ENCODE measurements at places on chromosomes 11 and 22.

DNA sequence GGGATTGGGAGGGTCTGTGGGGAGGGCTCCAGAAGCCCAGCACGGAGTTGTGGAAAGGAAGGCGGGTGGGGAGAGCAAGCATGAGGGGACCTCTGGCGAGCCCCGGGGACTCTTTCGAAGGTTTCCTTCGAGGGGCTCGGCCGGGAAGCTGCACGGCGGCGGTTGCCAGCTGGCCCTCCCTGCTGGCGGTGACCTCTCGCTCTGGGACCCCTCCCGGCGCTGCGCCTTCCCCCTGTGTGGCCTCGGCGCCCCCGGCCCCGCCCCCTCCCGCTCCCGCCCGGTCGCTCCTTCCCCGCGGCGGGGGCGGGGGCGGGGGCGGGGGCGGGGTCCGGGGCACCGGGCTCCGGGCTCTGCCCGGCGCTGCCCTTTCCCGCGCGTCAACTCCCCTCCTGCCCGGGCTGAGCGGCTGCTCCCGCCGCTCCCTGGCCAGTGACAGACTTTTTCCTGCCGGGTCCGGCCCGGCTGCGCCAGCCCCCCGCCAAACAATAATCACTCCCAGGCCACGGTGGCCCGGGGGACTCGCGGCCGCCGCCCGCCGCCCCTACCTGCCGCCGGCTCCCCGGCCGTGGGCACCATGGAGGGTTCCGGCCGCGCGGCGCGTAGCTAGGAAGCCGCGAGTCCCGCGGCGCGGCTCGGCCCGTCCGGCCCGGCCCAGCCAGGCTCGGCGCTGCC is 941 bp downstream of the CLCF1 start:
- DNase-seq = no peak

DNA sequence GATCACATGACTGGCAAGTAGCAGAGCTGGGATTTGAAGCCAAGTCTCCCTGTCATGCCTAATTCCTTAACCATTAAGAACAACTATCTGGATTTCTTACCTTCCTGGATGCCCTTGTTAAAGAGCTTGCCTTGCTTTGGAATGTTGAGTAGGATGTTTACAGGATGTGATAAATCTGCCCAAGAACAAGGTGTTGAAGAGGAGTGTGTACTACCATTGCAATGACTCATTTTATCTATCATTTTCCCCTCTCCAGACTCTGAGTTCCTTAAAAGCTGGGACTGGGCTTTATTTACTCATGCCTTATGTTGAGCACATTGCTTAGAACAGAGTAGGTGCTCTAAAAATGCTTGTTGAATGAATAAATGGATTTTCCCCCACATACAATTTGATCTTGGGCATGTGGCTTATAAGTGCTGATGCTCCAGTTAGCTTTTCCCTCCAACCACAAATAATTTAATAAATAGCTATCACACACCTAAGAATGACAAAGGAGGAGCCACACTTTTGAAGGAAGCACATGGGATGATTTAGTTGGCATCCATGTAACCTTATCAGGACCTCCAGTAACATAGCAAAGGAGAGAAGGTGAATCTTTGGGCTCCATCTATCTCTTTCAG is 268.6 kb upstream of the SESN3 start:
- no peak for DNase-seq

DNA sequence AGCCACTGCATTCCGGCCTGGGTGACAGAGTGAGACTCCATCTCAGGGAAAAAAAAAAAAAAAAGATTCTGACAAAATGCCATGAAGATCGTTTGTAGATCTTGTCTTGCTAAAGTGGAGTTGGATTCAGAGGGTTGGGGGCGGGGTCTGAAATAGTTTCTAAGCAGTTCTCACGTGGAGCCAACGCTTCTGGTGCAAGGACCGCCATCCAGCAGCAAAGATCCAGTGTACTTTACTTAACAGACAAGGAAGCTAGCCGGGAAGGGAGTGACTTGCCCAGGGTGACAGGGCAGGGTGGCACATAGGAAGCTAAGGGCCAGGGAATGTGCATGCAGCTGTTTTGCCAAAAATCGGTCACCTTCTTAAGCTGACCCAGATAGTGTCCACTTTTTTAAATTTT is 27.4 kb downstream of the APOL1 start:
- no peak for DNase-seq

DNA sequence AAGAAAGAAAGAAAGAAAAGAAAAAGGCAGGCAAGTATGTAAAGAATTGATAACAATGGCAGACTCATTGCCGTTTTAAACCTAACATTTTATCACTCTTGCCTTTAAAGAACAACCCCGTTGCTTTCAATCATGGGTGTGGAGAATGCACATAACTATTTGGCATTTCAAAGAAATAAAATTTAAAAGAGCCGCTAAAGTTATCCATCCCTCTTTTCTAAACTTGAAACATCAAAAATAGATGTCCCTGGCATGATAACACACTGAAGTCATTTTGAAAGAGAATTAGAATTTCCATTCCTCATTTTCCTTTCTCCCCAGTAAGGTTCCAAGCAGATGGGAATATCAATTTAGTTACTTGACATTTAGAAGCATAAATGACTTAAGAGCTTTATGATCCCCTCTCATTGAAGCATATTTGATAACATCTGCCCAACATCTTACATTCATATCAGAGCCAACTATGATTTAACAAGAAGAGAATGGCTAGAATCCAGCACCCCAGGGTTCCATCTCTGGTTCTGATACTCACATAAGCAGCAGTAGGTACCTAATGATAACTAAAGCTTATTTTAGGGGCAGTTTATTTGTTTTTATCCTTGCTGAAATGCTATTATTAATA is 529.6 kb upstream of the LRRC4C start:
- no peak for DNase-seq

- no peak for DNase-seq
These were observed 100.8 kb downstream of the KIAA1671 start for GRCh38 chr22:25053153-25053805.

DNA sequence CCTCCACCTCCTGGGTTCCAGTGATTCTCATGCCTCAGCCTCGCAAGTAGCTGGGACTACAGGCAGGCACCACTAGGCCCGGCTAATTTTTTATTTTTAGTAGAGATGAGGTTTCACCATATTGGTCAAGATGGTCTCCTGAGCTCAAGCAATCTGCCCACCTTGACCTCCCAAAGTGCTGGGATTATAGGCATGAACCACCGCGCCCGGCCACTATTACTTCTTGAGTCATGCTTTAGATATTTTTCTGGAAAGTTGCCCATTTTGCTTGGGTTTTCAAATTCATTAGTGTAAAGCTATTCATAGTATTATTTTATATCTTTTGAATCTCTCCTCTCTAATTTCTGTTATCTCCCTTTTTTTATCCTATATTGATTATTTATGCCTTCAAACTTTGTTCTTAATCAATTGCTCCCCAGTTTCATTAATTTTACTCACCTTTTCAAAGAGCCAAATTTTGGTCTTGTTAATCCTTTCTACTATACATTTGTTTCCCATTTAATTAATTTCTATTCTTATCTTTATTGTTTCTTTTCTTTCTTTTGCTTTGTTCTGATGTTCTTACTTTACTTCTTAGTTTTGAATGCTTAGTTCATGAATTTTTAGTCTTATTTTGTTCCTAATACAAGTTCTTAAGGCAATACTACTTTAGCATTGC is 10.3 kb upstream of the RAC2 start:
- no peak for DNase-seq

- no peak for DNase-seq
These were observed 5.0 kb downstream of the UQCR10 start for GRCh38 chr22:29772170-29772641.

GRCh38 chr11:131849485-131849884 is 479.1 kb downstream of the NTM start:
- no peak for DNase-seq

GRCh38 chr22:26786398-26786797 is 129.0 kb downstream of the MIAT start:
- no peak for DNase-seq

- DNase-seq = no peak
These were observed 242.0 kb upstream of the SYN3 start for GRCh38 chr22:33300165-33300564.

- DNase-seq = no peak
These were observed 7.3 kb downstream of the UBE2L6 start for GRCh38 chr11:57560146-57560545.

DNA sequence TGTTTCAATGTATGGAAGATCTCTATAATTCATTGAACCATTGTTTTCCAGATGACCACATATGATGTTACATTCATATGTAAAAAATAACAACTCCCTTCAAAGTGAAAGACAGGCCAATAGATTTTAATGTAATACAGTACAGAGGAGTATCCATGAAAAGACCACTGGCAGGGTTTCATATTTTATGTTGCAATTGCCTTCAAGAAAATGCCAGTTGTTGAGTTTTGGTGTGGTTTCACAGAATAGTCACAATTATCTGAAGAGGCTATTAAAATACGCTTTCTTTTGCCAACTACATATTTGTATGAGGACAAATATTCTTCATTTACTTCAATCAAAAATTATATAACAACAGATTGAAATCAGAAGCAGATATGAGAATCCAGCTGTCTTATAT is 14.3 kb downstream of the AMOTL1 start:
- no peak for DNase-seq

GRCh38 chr22:20198557-20199319 is 47.9 kb upstream of the CCDC188 start:
- DNase-seq = no peak

DNA sequence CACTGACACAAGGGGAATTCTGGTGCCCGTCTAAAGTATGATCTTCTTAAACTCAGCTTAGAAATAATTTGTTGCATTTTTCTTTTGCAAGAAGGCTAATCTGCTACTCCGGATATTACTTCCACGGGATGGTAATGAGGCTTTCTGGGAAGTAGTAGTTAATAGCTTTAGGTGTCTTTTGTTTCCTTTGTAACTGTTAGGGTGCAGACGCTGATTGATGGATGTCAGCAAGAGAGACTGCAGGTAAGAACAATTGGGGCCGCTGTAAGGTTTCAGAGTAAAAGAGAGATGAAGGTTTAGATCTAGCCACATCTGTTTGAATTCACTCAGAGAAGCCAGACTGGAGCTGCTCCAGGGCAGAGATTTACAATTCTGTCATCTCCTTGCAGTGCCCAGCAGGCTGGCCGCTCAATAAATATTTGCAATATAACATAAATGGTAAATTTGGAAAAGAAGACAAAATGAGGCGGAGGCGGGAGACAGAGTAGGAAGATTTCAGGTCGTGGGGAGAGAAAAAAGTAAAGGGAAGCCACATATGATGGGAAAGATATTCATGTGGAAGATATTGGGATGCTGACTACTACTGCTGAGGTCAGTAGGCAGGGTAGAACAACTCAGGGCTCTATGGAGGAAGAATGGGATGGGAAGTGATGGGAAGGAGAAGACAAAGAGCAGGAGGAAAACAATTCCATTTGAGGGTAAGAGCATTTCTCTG is 320.5 kb downstream of the AASDHPPT start:
- no peak for DNase-seq

- DNase-seq = no peak
These were observed 245.0 kb downstream of the CSNK2A3 start for GRCh38 chr11:11108026-11108425.

DNA sequence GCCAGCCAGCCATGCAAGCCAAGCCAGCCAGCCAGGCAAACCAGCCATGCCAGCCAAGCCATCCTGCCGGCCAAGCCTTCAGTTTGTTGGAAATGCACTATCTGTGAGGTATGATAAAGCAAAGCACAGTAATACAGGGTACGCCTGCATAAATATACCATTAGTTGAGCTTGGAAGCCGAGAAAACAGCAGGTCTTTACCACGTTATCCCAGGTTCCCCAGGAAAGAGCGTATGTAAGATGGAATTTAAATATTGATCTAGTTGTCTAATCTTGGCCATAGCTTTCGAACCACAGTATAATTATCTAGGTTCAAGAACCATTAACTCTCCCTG is 24.2 kb downstream of the CCT8L2 start:
- DNase-seq = no peak

DNA sequence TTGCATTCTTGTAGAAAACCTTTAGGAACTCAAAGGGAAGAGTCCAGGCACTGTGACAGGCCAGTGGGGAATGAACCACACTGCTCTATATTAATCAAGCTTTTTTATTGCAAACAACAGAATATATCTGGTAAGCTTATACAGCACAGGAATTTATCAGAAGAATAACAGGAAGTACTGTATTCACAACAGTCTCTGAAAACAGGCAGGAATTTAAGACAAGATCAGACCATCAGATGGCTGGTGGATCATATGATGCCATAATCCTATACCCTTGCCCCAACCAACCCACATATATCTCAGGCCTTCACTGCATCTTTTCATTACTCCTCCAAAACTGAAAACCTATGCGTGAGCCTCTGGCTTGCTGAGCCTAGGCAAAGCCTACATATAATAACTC is 1.0 kb upstream of the HTATIP2 start:
- no peak for DNase-seq

DNA sequence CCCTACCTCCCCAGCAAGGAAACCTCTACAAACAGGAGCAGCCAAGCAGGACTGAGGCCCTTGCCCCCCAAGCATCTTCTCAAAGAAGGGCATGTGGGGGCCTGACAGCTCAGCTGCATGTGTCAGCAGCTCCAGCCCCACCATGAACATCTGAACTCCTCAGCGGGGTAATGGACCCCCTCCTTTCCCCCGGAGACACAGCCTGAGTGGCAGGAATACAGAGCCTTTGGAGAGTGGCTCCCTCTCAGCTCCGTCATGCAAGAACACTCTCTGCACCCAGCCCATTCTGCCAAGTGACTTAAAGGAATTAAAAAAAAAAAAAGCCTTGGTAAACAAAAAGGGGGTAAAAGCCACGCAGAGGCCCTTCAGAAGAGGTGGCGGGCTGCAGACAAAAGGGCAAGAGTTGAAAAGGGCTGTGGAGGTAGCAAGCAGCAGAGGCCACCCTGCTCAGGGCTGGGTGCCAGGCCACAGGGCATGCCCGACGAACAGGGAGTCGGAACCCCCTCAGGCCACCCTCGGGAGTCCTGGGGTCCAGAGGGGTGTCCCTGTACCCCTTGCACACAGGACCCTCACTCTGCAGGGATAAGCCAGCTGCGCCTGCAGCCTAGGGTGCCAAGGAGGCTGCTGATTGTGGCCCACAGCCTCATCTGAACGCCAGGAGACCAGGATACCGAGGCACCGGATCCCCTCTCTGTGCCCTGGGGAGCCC is 62.5 kb downstream of the MACROD1 start:
- DNase-seq = no peak

- no peak for DNase-seq
These were observed 56.3 kb upstream of the TNRC6B start for GRCh38 chr22:40121461-40121860.

DNA sequence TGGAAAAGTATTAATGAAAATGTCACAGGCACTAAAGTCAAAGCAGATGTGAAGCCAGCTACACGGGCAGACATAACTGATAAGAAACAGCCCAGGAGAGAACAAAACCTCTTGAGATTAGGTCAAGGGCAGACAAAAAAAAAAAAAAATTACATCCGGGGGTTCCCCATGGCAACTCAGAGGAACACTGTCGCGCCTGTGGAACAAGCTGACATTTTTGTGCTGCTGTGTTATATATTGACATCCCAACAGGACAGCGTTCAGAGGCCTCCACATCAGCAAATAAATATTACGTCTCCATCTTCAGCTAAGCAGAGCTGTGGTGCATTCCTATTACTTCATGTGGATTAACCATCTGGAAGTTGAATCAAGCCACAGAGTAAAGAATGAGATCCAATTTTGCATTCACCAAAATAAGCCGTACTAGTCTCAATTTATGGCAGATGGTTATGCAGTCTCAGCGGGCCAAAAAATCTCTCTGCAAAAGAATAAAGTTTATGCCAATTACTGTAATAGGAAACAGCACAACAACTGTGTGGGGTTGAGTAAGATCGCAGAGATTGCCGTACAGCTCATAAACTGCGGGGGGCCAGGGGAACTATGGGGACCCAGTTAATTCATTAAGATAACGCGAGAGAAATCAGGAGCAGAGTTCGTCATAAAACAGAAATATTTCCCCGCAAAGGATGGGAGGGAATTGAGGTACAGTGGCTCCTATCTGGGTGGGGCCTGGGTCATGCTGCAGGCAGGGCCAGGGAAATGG is 41.3 kb upstream of the MN1 start:
- peak; percentile 26 for DNase-seq

- peak; percentile 24 for DNase-seq
These were observed 9.0 kb upstream of the KCNQ1OT1 start for GRCh38 chr11:2708757-2709281.
